ENCODE measurements at places on chromosomes 5 and 9.

DNA sequence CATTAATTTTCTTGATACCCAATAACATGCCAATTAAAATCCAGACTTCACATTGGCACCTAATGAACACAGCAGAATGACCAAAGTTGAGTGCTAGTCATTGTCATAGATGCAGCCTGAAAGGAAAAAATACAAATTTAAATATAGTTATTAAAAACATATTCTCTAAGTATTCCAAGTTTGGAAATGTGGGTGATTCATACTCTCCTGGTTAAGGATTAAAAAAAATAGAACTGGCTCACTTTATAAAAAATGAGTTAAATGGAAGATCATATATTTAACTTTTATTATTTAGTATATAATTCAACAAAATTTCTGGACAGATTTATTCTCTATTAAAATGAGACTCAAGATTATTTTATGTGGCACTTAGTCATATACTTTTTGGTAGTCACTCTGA is 33.2 kb upstream of the RICTOR start:
- no peak for DNase-seq

- no peak for DNase-seq
Observed at GRCh38 chr5:68292316-68292715, 76.8 kb downstream of the PIK3R1 start.

DNA sequence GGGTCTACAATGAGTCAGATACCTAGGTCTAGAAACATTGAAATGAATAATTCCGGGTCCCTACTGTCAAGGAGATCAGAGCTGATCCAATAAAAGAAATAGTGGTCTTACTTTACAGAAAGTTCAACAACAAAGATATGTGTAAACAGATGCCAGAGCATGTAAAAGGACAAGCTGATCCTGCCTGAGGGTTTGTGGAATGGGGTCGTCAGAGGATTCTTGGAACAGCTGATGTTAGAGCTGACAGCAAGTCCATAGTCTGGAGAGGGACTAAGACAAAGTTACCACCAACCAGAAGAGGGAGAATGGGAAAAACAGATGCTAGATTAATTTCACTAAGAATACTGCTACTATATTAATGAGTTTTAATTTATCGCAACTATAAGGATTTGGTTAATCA is 71.5 kb downstream of the FREM1 start:
- no peak for DNase-seq

DNA sequence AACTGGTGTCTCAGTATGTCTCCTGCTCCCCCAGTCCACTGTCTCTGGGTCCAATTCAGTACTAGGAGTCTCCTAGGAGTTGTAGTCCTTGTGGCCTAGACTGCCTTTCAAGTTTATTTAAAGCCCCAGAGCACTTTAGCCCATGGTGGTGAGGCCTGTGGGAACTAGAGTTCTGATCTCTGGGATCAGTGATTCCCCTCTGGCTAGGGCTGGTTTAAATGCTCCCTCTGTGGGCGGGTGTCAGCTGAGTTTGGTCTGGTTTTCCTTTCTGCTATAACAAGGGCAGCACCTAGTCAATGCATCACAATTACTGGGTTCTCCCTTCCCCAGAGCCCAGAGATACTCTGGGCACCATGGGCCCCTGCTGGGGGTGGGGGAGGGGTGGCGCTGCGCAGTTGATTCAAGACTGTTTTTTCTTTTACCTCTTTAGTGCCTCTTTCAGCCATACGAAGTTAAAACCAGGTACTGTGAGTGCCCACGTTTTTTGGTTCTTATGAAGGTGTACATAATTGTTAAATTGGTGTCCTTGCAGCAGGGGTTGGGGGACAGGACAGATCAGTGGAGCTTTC is 9.3 kb upstream of the SLC36A3 start:
- no peak for DNase-seq

DNA sequence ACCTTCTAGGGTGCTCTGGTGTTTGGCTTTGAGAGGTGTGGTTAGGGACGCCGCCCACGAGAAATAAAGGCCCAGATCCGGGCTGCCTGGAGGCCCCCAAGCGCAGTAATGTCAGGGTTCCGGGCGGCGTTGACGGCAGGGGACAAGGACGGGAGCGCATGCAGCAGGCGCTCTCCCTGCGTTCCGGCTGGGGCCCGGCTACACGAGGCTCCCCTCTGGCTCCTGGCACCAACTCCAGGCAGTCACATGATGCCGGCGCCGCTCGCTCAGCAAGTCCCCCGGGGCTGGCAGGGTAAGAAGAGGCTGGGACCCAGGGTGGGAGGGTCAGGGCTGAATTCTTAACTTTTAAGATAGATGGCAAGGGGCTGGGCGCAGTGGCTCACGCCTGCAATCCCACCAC is 28.1 kb downstream of the UBTD2 start:
- no peak for DNase-seq

DNA sequence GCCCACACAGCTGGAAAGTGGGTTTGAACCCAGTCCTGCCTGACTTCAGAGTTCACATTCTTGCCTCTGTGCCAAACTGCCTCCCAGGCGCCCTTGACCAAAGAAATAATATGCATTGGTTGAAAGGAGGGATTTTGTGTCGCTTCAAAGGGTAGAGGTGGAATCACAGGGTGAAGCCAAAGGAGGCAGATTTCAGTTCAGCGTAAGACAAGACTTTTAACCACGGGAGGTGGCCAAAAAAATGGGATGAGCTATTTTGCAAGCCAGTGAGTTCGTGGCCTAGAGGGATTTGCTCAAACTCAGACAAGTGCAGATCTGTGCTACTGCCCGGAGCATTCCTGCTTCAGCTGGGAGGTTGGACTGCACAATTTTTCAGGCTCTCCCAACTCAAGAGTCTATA is 57.6 kb upstream of the RANBP3L start:
- no peak for DNase-seq

- no peak for DNase-seq
Observed at GRCh38 chr5:151664694-151665585, 21.8 kb downstream of the SPARC start.

- DNase-seq: no peak
Observed at GRCh38 chr5:116522356-116523136, 52.1 kb downstream of the SEMA6A start.

- no peak for DNase-seq
Observed at GRCh38 chr5:127290019-127290945, at the start of gene MEGF10. TSS of gene MEGF10 (plus strand) at chr5:127290796. CDS start at chr5:127331309, 40,513 bp downstream.

Measured in activated T-helper 1 cell treated with anti-CD3 and anti-CD28 coated beads, Interleukin-12 subunit alpha, Interleukin-12 subunit beta, Interleukin-2, Interleukin-4 antibody, amounts not matched to agents 30 ng/mL and 10 ng/mL and 1 ng/mL, durations not matched to agents 14 hours and 24 hours and 36 hours (primary cell).